Stimulated activated CD4-positive, alpha-beta T cell treated with anti-CD3 and anti-CD28 coated beads, Interleukin-15, amount 100 ng/mL, for 48 hours (primary cell): ENCODE measurements at places on chromosomes 2 and 18.

- no peak for DNase-seq
Observed at GRCh38 chr2:220619525-220620220, 952.4 kb downstream of the EPHA4 start.

GRCh38 chr2:157932480-157933159 lies 56.5 kb upstream of the ACVR1 start:
- no peak for DNase-seq

DNA sequence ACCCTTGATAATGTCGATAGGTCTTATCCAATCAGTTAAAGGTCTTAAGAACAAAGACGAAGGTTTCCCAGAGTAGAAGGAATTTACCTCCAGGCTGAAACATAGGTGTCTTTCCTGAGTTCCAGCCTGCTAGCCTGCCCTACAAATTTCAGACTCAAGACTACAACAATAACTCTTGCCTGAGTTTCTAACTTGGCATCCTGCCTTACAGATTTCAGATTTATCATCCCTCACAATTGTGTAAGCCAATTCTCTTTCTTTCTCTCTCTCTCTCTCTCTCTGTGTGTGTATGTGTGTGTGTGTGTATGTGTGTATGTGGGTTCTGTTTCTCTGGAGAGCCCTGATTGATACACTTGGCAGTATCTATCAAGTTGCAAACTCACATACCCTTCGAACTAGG lies 37.2 kb upstream of the B4GALT6 start:
- no peak for DNase-seq

DNA sequence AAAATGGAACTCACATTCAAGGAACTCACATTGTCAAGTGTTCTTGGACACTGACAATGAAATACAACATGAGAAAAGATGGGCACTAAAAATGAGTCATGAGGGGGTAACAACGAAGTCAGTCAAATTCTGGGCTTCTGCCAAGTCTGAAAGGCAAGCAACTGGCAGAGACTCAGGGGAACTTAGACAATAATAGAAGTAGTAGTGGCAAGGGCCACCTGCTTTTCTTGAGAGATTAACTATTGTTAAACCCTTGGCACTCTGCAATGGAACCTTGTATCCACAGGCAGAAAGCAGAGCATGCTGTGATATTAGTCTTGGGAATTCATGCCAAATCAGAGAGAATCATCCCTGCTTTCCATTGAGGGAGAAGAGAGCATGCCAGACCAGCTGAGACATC lies 382.6 kb upstream of the CDH2 start:
- no peak for DNase-seq
